Activated naive CD4-positive, alpha-beta T cell treated with anti-CD3 and anti-CD28 coated beads for 36 hours (primary cell): ENCODE measurements at places on chromosomes 11 and 22. TPM values are rescaled to one million over a fixed set of nuclear protein-coding genes. Genes with fewer than 3 reads are reported as not detected.
A peak's percentile ranks its signal among the peaks of the same experiment; 100 is the strongest.

DNA sequence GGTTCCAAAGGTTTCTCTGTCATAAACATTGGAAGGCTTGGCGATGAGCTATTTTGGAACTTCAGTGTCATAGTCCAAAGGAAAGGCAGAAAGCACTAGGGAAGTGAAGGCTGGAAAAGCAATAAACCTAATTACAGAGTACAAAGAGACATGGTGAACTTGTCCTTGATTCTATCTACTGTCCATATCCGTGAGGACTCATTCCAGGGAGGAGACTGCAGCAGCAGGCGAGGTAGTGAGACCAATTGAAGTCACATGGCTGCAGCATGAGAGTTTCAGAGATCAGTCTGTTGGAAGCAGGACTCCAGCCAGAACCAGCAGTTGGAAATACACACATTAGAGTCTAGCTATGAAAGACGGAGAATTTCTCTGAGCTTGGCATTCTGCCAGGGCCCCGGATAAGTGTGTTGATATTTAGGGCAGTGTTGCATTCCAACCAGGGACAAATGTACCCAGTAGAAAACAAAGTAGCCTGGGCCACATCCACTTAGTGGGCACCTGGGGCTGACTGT is 54.1 kb upstream of the ARHGAP42 start:
- DNase-seq = no peak

DNA sequence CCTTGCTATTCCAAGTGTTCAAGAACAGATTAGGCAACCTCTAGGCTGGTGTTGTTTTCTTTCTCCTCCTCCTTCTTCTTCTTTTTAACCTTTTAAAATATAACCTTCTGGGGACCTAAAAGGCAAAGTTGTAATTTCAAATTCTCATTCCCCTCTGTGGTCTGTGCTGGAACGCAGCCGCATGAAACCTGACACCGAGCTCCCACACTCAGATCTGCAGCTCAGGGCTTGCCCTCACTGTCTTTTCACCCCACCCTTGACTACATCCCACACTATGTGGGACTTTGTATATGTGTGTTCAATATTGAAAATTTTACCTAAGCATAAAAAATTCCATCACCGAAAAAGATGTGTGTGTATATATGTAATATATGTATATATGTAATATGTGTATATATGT is 62.0 kb upstream of the ARHGAP42 start:
- DNase-seq = no peak

GRCh38 chr11:87437844-87438223 is 400.1 kb downstream of the TMEM135 start:
- no peak for DNase-seq

DNA sequence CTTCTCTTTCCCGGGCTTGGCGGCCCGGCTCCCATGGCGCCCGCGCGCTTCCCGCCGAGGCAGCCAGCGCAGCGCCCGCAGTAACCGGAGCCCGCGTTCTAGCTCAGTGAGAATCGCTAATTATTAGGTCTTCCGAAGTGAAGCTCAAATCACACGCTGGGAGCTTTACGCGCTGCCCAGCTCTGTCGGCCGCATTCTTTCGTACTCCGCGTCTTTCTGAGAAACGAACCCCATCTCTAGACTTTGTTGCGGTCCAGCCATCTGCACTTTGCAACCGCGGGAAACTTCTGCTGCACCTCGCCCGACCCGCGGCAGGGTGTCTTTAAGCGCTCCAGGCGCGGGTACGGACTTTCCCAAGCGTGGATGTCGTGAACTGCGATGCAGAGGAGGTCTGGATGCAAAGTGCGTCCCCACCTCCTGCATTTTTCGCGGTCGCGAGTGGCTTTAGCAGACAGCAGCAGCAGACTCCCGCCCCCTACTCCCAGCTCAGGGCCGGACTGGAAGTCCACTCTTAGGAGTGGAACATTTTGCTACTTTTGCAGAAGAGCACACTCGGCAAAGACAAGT is 6.0 kb upstream of the PAX6 start:
- peak; percentile 22 for DNase-seq

GRCh38 chr11:131693756-131694155 is 323.3 kb downstream of the NTM start:
- DNase-seq = no peak

DNA sequence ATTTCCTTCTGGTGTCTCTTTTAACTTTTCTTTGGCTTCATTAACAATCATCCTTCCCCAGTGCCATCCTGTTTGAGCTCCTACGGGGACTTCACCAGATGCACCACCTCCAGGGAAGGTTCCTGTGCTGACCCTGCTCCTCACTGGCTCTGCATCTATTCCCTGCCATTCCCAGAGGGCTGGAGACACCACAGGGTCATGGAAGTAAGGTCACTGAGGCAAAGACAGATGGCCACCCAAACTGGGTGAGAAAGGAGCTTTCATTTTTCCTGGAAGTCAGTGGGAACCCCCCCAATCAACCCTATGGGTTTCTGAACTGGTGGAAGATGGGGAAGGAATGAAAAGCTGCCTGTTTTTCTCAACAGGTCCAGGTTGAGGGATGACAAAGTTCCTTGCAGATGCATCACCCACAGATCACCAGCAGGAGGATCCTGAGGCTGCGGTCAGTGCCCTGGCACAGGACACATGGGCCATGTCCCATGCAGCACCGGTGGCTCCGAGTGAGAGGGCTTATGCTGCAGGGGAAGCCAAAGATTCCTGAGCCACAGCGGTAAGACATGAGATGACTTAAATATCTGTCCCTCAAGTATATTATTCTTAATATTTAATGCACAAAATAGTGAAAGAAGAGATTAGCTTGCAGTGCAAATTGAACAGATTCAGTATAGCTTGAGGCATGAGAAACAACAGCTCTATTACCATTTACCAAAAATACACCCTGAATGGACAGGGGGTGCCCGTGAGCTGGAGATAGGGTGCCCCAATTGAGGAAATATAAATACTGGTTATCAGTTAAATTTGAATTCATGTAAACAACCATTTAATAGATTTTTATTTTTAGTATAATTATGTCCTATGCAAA is 73.0 kb upstream of the VPREB1 start:
- no peak for DNase-seq

DNA sequence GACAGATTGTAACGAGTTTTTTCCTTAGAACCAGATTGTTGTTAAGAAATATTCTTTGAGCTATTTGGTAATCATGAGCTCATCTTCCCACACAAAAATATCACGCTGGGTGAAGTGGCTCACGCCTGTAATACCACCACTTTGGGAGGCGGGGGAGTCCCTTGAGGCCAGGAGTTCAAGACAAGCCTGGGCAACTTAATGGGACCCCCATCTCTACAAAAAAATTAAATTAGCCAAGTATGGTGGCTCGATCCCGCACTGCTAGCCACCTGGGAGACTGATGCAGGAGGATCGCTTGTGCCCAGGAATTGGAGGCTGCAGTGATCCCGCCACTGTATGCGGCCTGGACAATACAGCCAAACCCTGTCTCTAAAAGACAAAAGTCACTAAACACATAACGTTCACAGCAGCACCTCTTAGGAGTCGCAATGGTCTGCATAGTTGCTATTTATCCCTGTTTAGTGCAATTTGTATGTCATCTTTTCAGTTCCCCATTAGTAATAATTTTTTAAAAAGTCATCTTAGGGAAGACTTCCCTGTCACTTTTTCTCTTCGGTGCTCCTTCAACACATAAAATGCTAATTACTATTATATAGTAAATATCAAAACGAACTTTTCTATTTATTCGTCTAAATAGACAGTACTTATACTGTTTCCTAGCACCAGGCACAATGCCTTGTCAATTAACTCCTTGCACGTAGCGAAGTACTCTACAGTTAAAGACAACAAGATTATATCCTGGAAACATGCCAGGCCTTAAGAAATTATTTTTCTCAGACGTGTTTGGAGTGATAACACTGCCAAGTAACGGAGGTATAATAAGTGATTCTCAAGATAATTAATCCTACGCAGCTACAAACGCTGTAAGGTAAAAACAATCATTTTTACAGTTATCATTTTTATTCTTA is 1.1 kb downstream of the ST13 start:
- peak; percentile 15 for DNase-seq

DNA sequence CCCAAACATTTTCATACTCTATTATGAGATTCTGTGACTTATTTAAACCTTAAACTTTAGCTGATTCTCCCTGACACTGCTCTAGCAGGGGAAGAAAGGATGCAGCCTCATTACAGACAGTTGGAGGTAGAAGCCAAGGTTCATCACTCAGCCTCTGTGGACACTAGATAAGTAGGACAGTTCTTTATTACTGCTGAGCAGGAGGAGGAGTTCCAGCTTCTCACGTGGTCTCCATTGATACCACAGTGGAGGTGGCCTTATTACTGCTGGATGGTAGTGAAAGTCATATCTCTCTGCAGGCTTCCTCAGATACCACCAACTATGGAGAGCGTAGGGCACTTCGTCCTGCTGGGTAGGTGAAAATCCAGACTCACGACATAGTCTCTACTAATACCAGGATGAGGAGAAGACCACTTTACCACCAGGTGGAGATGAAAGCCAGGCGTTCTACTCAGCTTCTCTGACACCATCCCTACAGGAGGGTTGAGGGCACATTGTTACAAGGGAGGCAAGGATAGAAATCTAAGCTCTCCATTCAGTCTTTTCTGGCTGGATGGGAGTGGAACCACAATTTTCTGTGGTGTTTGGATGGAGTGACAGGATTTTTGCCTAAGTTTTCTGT is 13.1 kb upstream of the ANGPTL5 start:
- no peak for DNase-seq

DNA sequence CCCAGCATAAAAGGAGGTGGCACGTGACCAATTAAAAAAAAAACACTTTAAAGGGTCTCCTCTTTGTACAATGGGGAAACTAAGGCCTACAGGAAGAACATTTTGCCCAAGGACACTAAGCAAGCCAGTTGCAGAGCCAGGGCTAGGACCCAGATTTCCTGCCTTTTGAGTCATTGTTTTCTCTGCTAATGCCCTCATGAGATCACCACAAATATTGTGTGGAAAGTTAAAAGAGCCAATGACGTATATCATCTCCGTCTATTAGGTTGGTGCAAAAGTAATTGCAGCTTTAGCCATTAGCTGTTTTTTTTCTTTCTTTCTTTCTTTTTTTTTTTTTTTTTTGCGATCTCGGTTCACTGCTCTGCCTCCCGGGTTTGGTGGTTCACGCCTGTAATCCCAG is 24.1 kb upstream of the LRRC32 start:
- no peak for DNase-seq

- DNase-seq = peak; percentile 61
Observed at GRCh38 chr11:72584293-72584938, 89.8 kb downstream of the PDE2A start.

- no peak for DNase-seq
Observed at GRCh38 chr11:94597896-94598295, 30.7 kb downstream of the PIWIL4 start.

DNA sequence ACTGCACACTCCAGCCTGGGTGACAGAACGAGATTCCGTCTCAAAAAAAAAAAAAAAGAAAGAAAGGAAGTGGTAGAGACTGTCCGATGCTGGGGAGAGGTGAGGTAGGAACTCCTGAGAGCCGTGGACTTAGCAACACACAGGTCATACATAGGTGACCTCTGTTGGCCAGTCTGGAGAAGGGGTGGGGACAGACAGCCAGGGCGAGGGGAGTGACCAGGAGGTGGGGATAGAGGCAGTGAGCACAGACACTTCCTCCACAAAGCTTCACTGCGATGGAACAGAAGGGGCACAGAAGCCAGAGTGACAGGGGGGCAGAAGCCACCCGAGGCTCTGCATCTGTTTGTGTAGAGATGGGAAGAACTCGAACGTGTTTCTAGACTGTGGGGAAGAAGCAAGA is 47.1 kb downstream of the MYH9 start:
- no peak for DNase-seq

DNA sequence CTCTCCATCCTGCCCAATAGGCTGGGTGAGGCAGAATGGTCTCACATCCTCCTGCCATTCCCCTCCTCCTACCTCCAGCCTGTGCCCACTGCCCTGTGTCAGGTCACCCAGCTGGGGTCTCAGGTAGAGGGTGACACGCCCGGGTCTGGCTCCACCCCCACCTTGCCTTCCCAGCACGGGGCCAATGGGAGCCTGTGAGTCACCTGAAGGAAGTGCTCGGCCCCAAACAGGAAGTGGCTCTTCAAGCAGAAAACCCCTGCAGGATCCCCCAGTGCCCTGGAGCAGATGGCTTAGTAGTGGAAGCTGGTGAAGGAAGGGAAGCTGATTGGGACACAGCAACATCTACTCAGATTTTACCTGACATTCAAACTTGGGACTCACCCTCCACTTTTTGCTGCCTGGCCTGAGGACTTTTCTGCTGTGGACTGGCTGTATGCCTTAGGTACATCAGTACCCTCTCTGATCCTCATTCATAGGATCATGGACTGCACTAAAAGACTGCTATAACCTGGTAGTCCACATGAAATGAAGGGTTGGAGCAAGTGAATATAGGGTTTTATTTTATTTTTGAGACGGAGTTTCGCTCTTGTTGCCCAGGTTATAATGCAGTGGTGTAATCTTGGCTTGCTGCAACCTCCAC is 33.4 kb downstream of the GDPD5 start:
- peak; percentile 89 for DNase-seq

DNA sequence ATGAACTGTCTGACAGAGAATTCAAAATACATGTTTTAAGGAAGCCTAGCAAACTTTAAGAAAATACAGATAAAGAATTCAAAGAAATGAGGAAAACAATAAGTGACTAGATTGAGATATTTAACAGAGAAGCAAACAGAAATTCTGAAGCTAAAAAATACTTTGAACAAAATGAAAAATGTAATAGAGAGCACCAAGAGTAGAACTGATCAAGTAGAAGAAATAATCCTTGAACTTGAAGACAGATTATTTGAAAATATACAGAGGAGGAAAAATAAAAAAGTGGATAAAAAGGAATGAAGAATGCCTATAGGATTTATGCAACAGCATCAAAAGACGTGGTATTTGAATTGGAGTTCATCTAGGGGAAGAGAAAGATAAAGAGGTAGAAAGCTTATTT is 101.9 kb upstream of the OR4B1 start:
- DNase-seq = no peak

DNA sequence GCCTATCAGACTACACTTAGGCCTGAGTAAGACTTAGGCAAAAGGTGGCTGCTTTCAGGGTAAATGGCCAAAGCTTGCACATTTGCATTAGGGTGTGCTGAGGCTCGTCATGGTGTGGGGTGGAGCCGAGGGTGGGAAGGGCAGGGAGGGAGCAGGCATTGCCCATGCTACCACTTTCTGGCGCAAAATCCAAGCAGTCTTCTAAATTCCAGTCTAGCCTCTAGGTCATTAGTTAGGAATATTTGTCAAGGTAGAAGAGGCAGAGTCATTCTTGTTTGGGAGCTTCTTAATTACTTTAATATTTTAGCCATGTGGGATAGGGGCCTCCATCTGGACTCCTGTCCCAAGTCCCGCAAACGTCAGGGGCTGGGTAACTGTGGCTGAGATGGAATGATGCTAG is 28.6 kb downstream of the SCUBE1 start:
- no peak for DNase-seq

The CNGA4 gene
- 0.12 TPM for total RNA-seq

The MRGPRX4 gene
- total RNA-seq = not detected

The CREBZF gene
- total RNA-seq = 53.9 TPM

The PNPLA5 gene
- not detected for total RNA-seq
